ENCODE measurements at places on chromosomes 3 and 15.

DNA sequence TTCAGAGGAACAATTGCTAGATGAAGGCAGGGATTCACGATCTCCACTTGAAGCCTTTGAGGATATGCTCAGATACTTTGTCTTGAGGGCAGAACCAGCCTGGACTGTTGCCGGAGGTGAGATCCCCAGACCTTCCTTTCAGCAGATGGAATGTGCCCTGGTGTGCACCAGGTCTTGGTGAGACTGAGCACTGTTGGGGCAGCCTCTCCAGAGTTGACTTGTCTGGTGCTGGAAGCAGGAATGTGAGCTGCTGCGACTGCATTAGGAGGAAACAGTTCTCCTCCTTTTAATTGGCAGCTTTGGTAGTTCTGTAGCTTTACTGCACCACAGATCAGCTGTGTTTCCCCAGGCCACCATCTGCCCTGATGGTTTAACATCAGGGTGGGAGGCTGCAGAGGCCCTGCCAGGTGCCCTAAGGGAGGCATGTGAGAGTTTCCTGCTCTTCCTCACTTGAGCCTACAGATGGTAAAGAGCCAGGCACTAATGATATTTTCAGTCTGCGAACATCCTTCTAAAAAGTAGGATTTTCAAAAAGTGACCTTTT lies 58.5 kb downstream of the CTDSPL start:
- no peak for DNase-seq

DNA sequence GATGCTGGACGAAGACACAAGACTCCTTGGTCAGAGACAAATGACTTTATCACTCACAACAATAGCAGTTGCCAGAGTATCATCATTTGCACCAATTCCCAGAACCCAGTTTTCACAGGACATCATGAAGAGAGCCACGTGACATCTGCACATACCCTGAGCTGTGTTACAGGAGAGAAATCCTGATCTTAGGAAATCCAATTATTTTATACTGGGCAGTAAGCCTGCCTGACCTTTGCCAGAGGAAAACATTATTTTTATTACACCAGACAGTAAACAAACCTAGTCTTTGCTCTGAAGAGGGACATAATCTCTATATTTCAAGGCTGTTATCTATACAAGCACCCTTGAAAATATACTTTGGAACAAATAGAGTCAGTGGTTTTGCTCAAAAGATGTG lies 77.4 kb downstream of the ZBBX start:
- DNase-seq = no peak

GRCh38 chr15:80674245-80674614 lies 20.9 kb upstream of the ABHD17C start:
- DNase-seq = no peak

- no peak for DNase-seq
These were observed 3.1 kb downstream of the OXSR1 start for GRCh38 chr3:38168151-38169026.

DNA sequence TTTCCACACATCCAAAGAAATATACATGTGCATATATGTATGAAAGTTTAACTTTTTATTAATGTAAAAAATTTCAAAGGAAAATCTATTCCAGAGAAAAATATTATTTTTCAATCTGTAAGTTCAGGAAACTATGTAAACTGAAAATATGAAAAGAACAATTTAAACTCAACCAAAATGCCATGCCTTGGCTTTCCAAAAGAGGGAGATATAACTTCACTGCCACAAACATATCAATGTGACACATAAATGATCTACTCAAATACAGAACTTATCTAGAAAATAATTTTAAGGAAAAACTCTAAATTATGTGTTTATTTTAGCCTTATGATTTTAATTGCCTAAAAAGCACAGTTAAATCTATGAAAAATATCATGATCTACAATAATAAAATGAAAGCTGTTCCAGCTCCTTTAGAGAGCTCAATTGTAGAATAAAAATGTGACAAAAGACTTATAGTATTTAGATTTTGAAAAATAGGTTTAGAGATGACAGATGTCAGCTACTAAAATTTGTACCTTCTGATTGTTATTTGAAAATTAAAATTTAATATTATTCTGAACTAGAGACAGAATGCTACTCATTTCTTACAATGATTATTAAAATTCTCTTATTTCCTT lies 94.8 kb downstream of the GBE1 start:
- DNase-seq = no peak

DNA sequence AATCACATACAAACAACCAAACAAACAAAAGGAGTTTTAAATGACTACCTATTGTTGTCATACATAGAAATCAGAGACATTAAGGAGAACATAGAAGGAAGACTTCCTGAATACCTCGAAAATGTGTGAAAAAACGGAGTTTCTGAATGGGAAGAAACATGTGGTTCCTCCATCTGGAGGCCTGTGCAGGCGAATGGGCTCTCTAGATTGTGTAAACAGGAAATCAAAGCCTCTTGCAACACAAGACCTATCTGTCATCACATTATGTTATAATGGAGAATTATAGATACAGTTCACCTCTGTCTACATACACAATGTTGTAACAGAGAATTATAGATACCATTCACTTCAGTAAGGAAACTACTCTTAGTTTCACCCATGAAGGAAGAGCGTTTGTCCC lies 44.1 kb downstream of the RUBCN start:
- DNase-seq = no peak

DNA sequence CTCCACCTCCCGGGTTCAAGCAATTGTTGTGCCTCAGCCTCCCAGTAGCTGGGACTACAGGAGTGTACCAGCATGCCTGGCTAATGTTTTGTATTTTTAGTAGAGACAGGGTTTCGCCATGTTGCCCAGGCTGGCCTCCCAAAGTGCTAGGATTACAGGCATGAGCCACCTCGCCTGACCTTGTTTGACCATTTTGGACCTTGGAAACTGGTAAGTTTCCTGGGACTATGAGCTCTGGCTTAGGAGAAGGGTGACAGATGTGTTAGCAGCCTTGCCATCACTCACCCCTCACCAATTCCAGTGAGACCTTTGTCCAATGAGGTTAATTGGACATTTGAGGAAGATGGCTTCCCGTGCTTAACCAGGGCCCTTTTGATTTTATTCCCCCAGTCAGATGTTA lies 19.9 kb downstream of the DNASE1L3 start:
- DNase-seq = no peak

- DNase-seq = no peak
These were observed 588.9 kb downstream of the MFSD1 start for GRCh38 chr3:159390656-159391212.

GRCh38 chr15:75544359-75544758 lies 34.8 kb downstream of the PTPN9 start:
- no peak for DNase-seq

- no peak for DNase-seq
These were observed 151.3 kb downstream of the MFSD1 start for GRCh38 chr3:158953131-158953530.

GRCh38 chr3:184295771-184296170 lies 3.3 kb upstream of the PSMD2 start:
- no peak for DNase-seq

DNA sequence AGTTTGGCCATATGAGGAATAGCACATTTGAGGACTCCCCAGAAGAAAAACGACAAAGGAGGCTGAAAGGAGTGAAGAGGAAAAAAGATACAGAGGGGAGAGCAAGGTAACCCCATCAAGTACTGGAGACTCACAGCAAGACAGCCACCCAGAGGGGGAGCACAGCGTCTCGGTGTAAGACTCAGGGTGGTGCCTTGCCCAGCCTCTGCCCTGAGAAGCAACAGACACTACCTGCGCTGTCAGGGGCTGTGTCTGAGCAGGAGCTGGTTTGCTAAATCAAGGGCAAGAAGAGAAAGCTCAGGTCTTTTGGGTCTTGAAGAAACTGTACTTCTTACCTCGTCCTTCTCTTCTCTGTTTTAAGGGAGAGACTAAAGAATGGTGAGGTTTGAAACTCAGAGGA lies 27.9 kb downstream of the FBXO45 start:
- DNase-seq = no peak

DNA sequence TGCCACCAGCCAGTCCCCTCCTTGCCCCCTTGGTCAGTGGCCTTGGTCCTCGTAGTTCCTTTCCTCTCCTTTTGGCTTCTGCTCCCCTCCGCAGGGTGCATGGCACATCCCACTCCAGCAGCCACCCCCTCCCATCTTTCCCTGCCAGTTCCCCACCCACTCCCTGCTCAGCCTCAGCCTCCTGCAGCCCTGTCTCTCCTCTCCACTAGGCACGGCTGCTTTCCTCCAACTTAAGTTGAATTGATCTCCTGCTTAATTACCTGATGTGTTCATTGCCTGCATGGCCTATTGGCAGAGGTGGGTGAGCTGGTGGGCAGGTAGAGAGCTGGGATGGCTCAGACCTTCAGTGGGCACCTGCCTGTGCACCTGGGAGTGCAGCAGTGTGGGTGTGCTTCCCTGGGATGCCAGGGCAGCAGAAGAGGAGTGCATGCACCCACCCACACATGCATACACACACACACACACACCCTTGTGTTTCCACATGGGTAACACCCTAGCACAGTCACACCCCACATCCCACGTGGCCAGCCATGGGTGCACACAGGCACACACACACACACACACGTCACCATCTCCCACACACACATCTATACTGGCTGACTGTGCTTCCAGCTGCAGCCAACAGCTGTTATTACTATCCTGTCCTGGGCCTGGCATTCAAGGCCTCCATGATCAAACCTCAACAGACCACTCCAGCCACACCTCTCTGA lies 30.9 kb downstream of the C3orf18 start:
- no peak for DNase-seq

GRCh38 chr3:62521464-62522105 lies 148.2 kb upstream of the FEZF2 start:
- no peak for DNase-seq

GRCh38 chr15:67114846-67115585 lies 49.6 kb downstream of the SMAD3 start:
- DNase-seq = no peak

DNA sequence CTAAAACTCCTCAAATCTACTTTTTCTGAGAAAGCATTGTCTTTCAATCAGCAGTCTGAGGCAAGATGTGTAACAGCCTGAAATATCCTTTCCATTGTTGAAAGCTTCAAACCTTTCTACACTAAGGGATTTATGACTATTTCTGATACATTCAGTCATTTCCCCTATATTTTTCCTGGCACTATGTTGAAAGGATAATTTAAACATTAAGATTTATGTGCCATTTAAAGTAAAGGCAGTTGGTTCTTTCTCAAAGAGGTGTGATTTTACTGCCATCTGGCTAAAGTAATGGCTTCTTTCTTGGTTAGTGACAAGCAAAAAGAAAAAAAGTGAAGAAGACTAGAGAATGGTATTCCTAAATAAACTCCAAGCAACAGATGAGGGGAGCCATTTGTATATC lies 249.6 kb upstream of the COL8A1 start:
- no peak for DNase-seq

DNA sequence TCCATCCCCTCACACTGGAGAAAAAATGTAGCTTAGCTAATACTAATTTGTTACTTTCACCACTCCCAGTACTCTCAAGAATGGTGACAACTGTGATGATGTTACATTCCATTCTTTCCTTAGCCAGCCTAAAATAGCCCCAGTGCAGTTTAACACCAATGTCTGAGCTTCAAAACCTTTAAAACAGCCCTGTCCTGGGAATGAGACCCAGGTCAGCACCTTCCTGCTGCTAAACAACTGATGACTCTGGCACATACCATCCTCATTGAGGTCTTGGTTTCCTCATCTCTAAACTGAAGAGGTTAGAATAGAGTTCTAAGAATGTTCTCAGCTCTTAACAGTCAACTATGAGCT lies 3.8 kb downstream of the SCAMP2 start:
- DNase-seq = no peak

DNA sequence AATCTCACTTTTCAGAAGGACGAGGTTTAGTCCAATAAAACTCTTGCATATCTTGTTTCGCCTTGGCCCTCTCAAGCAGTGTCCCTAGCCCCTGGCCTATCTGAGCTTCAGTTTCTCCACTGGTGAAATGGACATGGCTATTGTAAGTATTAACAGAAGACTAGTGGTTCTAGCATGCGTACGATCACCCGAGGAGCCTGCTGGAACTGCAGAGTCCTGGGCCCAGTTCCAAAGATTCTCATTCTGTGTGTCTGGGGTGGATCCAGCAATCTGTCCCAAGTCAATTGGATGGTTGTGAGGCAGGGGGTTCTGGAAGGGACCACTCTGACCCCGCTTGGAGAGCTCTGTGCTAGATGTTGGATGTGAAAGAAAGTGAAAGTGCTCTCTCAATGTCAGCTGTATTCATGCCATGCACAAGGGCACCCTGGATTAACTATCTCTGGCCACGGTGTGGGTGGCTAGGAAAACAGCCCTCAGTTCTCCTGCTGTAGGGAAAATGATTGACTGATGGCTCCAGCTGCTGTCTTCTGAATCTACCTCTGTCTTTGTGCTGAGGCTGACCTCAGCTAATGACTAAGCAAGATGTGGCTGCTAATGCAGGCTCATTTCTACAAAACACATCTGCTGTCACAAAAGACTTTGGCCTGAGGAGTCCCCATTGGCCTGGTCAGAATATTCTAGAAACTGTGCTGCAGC lies 1.9 kb upstream of the PLA1A start:
- no peak for DNase-seq

DNA sequence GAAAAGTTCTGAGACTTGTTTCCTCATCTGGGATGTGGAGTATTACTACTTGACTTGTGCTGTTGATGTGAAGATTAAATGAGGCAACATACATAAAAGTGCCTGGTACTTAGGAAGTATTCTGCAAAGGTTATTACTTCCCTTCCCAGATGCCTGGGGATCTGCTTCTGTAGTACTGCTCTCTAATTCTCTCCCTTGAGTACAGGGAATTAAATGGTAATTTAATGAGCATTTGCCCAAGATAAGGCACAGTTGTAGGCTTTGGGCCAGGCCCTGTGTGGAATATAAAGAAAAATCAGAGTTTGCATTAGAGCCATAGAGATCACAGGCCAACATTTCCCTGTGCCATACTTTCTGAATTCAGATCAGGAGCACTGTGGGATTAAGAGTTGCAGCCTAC lies 84.4 kb downstream of the LARS2 start:
- DNase-seq = no peak

GRCh38 chr3:101102678-101103296 lies 109.6 kb upstream of the ABI3BP start:
- DNase-seq = no peak

- DNase-seq = no peak
These were observed 13.9 kb upstream of the RTP1 start for GRCh38 chr3:187183210-187183862.

- DNase-seq = no peak
These were observed 38.1 kb downstream of the MFSD1 start for GRCh38 chr3:158839966-158840365.

DNA sequence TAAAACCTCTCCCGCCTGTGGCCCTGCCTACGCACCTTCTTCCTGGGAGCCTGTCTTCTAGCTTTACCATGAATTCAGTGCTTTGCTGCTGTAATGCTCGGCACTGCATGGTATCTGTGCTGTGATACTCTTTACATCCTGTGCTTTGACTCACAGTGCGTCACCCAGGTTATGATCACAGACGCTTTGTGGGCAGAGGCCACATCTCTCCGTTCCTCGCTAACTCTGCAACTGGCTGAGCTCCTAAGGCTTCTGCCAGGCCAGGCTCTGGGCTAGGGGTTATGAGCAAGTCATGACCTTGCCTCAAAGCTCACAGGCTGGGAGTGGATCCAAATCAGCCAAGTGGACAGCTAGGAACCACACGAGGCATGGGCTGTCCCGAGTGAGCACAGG lies 23.2 kb downstream of the SPTBN5 start:
- peak; percentile 37 for DNase-seq

- no peak for DNase-seq
These were observed 28.1 kb downstream of the DCLK3 start for GRCh38 chr3:36736301-36736700.

Data from naive thymus-derived CD8-positive, alpha-beta T cell (primary cell).